GM18507 (cell line): ENCODE measurements at places on chromosomes 12 and 14.
A peak's percentile ranks its signal among the peaks of the same experiment; 100 is the strongest.

DNA sequence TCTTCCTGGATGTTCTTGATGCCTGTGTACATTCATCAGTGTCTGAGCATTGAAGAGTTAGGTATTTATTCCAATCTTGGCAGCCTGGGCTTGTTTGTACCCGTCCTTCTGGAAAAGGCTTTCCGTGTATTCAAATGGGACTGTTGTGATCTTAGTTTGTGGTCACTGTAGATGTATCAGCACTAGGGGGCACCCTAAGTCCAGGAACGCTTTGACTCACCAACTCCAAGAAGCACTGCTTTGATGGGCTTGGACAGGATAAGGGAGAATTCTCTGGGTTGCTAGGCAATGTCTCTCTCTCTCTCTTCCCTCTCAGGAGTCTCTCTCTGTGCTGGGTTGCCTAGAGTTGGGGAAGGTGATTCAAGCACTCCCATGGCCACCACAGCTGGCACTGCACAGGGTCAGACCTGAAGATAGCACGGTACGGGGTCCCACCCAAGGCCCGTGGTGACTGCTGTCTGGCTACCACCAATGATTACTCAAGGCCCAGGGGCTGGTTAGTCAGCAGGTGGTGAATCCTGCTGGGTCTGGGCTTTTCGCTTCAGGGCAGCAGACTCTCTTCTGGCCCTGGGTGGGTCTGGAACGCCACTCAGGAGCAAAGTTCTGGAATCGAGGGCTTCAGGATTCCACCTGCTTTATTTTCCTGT lies 211.1 kb upstream of the RGS6 start:
- DNase-seq, result peak; percentile 14

DNA sequence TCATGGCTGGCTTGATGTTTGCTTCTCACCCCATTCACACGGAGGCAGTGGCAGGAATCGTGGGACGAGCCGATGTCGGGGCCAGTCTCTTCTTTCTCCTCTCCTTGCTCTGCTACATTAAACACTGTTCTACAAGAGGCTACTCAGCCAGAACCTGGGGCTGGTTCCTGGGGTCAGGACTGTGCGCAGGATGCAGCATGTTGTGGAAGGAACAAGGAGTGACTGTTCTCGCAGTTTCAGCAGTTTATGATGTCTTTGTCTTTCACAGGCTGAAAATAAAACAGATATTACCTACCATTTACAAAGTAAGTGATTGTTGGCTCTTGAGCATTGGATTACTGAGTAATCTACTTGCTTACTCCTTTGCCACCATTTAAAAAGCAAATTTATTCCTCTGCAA lies 170.6 kb downstream of the TMTC2 start:
- DNase-seq, result no peak

DNA sequence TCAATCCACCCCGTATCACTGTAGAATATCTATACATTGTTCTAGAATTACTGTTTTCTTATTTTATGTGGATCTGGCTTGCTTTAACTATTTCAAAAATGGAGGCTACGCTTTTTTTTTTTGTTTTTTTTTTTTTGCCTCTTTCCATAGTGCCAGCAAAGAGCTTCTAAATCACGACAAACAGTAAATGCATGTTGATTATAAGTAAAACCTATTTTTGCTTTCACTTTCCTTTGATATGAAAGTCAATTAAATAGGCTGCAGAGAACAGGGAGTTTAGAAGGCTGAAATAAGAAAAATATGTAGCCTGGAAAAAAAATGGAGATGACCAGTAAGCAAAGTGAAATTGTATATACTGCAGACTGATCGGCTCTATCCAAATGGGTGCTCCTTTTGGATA lies 112.3 kb upstream of the AMIGO2 start:
- no peak for DNase-seq

DNA sequence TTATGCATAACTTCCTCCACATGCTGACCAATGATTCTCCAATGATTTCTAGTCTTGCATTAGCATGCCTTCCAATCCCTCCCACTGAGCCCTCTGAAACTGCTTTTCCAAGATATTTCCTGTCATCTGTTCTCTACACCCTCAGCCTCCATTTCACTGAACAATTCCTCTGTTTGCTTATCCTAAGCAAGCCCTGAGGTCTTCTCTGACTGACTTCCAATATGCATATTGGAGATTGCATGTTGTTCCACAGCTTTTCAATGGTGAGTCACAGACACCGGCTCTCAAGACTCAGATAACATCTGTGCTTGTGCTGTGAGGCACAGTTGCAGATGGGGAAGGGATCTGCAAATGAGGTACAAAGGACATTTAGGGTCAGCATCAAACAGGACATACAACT lies 141.0 kb downstream of the SLC16A7 start:
- DNase-seq, result no peak

- DNase-seq, result no peak
These were observed 44.7 kb upstream of the CHST11 start for GRCh38 chr12:104411826-104412641.

DNA sequence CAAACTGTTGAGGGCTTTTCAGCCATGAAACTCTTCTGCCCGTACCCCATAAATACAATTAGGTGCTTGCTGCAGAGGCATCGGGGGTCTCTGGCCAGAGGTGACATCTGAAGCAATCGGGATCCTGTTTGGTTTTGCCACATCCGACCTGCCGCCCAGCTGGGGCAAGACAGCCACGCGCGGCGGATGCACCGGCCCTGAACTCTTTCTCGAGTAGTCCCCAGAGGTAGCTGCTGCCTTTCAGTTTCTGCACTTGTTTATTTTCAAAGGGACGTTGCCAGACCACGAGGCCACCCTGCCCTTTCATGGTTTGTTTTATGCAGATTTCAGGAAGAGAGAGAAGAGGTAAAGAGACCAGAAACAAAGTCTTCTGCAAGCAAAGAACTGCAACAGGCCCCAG lies 10.6 kb upstream of the MLXIP start:
- peak; percentile 59 for DNase-seq

- no peak for DNase-seq
These were observed 2.0 kb upstream of the USP15 start for GRCh38 chr12:62258231-62258630.

DNA sequence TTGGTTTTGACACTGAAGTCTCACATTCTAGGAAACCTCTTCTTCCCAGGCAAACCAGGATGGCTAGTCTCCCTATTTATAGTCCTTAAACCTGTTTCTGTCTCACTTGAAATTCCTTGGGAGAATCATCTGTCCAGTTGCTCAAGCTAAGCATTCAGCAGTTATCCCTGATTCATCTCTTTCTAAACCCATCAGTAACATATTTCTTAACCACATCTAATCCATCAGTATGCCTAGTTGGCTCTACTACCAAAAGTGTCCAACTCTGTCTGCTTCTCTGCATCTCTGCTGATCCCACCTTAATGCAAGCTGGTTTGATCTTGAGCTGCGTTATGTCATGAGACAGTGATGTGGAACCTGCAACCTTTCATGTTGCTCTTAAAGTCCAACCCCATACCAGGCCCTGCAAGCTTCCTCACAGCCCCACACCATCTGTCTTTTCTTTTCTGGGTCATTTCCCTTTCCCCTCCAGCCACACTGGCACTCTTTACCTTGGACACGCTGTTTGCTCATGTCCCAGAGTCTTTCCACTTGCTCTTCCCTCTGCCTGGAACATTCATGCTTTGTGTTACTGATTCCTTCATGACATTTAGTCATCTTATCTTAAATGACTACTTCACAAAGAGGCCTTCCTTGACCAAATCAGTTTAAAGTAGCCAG lies 380.8 kb upstream of the RGS6 start:
- no peak for DNase-seq

DNA sequence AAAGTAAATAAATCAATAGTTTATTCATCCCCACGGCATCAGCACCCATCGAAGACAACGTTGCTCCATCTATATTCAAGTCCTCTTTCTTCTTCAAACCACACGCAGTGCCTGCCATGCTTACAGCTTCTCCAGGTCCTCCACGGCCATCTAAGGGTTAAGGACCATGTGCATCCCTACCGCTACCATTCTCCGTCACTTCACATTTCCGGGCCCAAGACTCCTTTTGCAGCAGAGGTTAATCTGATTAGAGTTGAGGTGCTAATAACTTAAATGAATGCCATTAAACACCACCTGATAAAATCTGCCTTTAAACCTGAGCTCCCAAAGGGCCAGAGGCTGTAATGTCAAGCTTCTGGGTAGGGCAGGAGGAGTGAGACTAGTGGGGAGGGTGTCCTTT lies 79.7 kb upstream of the CCND2 start:
- DNase-seq, result no peak

DNA sequence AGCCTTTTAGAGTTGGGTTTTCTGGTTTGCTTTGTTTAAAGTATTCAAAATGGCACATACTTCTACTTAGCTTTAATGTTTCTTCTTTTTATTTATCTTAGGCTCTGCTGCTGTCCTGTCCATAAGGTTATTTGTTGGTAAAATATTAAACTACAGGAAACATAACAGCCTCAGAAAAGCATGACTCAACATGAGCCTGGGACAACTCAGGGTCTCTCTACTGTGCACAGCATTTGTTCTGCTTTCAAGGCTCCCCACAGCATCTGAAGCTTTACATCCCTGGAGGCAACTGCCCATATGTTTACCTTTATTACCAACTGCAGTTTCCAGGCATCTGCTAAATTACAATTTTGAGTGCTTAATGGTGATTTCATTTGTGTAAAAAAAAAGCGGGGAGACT lies 954.2 kb upstream of the FBXO33 start:
- no peak for DNase-seq

GRCh38 chr14:65731933-65732506 lies 319.5 kb downstream of the FUT8 start:
- DNase-seq, result peak; percentile 18

GRCh38 chr12:117450209-117450608 lies 88.8 kb upstream of the NOS1 start:
- no peak for DNase-seq
